ENCODE measurements at places on chromosomes 5 and 9.

DNA sequence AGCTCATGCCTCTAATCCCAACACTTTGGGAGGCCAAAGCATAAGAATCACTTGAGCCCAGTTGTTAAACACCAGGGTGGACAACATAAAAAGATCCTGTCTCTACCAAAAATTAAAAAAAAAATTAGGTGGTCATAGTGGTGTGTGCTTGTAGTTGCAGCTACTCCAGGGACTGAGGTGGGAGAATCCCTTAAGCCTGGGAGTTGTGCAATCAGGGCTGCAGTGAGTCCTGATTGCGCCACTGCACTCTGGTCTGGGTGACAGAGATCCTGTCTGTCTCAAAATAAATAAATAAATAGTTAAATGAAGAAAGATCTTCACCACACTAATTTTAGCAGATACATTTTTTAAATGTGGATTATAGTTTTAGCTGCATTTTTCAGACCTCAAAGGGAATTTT, 433.2 kb downstream of the MAT2B start:
- no peak for DNase-seq

GRCh38 chr5:175279506-175279905, 164.5 kb downstream of the DRD1 start:
- DNase-seq = no peak

DNA sequence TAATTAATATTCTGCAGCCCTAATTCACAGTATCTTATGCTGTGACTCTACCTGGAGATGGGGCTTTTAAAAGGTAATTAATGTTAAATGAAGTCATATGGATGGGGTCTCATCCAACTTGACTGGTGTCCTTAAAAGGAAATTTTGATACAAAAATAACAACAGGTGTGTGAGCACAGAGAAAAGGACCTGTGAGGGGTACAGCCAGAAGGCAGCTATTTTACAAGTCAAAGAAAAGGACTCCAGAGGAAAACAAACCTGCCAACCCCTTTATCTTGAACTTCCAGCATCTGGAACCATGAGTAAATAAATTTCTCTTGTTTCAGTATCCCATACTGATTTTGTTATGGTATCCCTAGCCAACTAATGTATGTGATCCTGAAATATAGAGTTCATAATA, 250.3 kb downstream of the TMEM232 start:
- no peak for DNase-seq

DNA sequence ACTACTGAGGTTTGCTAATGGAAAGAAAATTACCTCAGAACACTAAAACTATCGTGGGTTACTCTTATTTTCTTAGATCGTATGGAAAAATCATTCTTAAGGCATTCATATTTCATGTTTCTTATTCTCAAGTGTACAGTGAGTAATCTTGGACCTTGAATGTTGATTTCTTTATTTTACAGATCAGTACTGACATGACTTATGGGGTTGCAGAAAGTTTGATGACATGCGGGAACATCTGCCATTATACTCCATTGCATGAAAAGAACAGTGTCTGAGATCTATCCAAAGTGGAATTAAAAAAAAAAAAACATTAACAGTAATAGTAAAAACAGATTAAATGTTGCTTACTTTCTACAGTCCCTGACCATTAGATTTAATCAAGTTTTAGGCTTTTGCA, 1290.2 kb upstream of the WWC1 start:
- no peak for DNase-seq

- DNase-seq = no peak
These were observed 140.8 kb upstream of the OTULINL start for GRCh38 chr5:14440582-14441431.

Data from T-helper 2 cell (primary cell).